Osteocyte (in vitro differentiated cells): ENCODE measurements at places on chromosomes 5 and 9.

GRCh38 chr9:19020886-19021455 is 12.0 kb downstream of the SAXO1 start:
- DNase-seq, result no peak

- DNase-seq, result no peak
Observed at GRCh38 chr9:77276799-77277198, 99.5 kb downstream of the VPS13A start.

- DNase-seq, result peak; percentile 69
Observed at GRCh38 chr5:37771731-37772130, 68.1 kb downstream of the GDNF start.

DNA sequence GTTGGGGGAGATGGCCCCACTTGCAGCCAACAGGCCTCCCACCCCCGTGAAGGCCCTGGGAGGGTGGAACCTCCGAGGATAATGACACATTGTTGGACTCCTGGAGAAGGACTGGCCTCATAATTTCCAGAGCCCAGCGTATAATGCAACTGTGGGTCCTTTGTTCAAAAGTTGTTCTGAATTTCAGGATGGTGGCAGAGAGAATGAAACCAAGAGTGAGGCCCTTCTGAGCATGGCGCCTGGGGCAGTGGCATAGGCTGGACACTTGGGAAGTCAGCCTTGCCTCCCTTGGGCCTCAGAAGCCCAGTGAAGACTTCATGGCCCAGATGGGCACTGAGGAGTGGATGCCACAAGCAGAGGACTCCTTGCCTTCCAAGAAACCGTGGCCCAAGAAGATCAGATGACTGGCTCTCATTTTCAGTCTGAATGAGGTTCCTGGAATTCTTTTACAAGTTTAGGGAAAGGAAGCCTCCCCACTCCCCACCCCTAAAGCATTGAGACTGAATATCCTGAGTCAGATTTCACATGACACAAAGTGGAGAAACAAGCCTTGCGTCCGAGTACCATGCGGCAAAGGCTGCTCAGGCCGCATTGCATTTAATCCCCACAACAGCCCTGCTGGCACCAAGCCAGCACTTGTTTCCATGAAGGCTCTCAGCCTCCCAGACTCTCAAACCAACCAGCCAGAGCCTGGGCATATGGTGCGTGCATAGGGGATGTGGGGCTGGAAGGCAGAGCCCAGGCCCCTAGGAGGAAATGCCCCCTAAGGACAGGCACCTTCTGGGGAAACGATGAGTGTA is 96.7 kb upstream of the SMIM23 start:
- no peak for DNase-seq

DNA sequence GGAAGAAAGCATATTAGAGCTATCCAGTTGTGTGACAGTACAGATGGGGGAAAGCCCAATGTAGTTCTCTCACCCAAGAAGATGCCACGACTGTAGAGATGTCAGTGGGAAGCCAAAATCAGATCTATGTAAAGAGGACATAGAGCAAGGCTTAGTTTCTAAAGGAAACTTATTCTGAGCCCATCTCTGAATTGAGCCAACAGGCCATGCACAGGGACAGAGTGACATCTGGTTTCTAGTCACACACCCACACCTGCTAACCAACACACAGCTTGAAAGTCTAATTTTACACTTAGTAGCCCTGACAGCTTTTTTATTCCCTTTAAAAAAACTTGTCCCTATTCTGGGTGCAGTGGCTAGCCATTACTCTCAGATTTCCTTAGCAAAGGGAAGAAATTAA is 22.3 kb downstream of the PRELID2 start:
- DNase-seq, result no peak

DNA sequence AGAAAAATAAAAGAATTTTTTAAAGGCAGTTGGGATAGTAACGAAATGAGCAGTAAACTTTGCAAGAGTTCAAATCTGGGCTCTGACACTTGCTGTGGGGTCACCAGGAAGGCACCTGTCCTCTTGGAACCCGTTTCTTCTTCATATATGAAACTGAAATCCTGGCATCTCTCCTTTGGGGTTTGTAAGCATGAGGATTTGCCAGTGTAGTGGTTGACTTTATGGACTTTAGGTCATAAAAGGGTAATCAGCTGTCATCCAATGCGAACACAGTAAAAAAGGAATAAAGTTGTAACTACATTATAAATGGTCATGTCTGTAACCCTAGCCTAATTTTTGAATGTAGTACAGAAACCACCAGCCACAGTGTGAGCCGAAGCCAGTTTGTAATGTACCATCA is 1.3 kb downstream of the RAB14 start:
- DNase-seq, result no peak
